ENCODE measurements at places on chromosomes 2 and 18.

DNA sequence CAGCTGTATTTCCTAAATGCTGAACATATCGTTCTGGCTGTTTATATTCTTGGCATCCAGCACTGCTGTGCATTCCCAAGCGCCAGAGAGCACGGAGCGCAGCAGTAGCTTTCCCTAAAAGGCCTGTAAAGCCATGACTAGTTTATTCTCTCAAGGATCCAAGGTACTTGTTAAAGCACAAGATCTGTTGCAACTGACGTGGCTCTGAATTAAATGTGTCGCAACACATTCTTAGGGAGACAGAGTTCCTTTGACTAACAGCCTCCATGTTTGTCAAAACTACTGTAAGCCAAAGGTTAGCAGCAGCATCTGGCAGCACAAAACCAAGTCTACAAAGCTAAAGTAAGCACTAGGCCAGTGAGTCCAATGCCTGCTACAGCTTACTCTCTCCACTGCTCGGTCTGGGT lies 188.6 kb upstream of the FN1 start:
- no peak for DNase-seq

DNA sequence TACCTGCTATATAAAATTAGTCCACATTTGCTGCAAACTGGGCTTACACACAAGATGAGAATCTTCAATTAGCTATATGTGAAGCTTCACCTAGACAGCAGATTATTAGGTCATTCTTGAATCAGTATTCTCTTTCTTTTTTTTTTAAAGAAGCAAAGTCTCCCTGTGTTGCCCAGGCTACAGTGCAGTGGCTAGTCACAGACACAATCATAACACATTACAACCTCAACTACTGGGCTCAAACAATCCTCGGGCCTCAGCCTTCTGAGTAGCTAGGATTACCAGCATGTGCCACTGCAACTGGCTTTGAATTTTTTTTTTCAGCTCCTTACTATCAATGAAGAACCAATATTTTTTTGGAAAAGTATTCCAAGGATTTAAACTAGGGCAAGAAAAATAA lies 30.5 kb downstream of the OLA1 start:
- DNase-seq, result no peak

DNA sequence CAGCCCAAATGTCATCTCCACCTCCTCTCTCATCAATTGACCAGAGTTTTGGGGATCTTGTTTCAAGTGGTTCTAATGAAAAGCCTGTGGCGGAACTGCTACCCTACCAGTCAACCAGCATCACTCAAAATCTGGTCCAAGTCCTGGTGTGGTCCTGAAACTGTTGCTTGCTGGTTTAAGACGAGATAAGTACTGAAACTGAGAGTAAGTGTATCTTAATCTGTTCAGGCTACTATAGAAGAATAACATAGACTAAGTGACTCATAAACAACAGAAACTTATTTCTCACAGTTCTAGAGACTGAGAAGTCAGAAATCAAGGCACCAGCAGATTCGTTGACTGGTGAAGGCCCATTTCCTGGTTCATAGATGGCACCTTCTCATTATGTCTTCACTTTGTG lies 879 bp upstream of the GALNT5 start:
- DNase-seq, result no peak

- no peak for DNase-seq
Observed at GRCh38 chr18:46768166-46768921, 11.5 kb upstream of the ST8SIA5 start.
